ENCODE measurements at places on chromosomes 7 and 10.

DNA sequence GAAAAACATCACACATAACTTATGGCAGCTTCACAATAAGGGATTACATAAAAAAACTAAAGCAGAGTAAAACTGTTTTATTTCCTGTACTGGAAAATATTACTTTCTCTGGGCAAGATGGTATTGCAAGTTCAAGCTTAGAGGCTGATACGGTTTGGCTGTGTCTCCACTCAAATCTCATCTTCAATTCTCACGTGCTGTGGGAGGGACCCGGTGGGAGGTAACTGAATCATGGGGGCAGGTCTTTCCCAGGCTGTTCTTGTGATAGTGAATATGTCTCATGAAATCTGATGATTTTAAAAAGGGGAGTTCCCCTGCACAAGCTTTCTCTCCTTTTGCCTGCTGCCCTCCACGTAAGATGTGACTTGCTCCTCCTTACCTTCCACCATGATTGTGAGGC lies 5.1 kb upstream of the LRRC27 start:
- peak; percentile 15 for DNase-seq

DNA sequence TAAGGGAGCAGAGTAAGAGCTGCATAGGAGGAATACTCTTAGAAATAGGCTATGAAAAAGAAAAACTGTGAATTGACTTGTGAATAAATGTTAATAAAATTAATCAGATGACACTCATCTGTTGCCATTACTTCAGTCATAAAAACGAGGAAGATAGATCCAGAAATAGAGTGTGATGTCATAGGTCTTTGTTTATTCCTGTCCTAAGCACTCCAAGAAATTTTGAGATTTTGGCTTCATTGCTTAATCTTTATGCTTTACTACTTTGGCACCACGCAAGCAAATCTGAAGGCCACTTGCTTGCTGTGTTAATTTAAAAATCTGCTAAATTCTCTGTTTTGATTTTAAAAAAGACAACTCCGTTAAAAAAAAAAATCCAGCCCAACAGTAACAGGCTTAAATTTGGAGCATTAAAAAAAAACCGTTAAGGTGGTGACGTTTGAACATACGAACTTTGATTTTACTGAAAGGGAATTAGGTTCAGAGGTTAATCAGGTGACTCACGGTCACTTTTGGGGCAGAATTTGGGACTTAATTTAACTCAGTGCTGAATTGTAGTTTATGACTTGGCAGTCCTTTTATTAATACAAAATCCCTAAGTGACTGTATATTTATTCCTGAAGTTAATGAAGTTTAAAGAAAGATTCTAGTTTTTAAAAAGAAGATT lies 3.4 kb downstream of the IFRD1 start:
- no peak for DNase-seq

- DNase-seq, result no peak
Observed at GRCh38 chr7:134804351-134804750, 24.9 kb downstream of the CALD1 start.

DNA sequence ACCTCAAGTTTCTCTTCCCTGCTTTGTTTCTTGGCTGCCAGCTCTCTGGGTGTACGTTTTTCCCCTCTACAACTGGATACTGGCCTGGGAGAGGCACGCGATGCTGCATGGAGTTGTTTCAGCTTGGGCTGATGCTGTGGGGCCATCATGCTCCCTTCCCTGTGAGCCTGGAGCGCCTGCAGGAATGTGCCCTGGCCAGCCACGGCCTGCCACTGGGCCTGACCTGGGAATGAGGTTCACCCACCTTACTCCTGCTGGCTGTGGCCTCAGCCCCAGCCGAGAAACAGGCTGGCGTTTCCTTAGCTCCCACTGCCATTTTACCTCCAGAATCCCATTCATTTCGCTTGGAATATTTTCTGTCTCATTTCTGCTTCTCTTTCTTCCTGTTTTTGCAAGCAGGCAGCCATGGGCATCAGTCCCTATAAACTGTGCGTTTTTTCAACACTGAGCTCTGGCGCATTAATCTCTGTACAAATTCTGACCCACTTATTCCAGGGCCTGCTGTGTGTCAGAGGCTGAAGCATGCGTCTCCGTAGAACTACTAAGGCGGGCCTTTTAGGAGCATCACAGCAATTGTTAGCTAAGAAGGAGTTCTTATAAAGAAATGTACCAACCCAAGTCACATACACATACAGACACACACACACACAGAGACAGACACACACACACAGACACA lies 57.9 kb downstream of the GATA3 start:
- no peak for DNase-seq

GRCh38 chr7:26760501-26760900 lies 103.9 kb downstream of the SKAP2 start:
- no peak for DNase-seq

- DNase-seq, result no peak
Observed at GRCh38 chr10:133372507-133372906, 647 bp downstream of the ECHS1 start.

GRCh38 chr10:18204039-18204835 lies 64.0 kb downstream of the CACNB2 start:
- no peak for DNase-seq

GRCh38 chr7:44396931-44397545 lies 71.6 kb upstream of the CAMK2B start:
- no peak for DNase-seq

DNA sequence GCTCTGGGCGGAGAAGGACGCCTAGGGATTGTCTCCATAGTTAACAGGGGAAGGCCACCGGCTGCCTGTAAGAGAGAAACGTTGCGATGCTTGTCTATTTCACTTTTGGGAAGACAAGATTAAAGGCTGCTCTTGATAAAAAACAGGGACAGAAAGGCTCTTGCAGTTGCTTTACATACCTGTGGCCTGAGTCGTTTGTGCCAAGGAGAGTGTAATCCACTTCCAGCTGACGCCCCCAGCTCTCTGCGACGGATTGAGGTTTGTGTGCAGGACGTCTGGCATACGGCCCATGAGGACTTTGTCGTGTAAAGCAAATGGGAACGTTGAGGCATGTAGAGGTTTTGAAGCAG lies 1.1 kb downstream of the MAP3K8 start:
- no peak for DNase-seq

GRCh38 chr10:103884681-103885139 lies 29.3 kb upstream of the SH3PXD2A start:
- DNase-seq, result no peak
